NCI-H2081 (cell line): ENCODE measurements at places on chromosomes 16 and 17.

- no peak for DNase-seq
Measured at GRCh38 chr16:81703177-81704155, 75.6 kb upstream of the PLCG2 start.

GRCh38 chr16:79677799-79678530, 77.4 kb upstream of the MAF start:
- no peak for DNase-seq

DNA sequence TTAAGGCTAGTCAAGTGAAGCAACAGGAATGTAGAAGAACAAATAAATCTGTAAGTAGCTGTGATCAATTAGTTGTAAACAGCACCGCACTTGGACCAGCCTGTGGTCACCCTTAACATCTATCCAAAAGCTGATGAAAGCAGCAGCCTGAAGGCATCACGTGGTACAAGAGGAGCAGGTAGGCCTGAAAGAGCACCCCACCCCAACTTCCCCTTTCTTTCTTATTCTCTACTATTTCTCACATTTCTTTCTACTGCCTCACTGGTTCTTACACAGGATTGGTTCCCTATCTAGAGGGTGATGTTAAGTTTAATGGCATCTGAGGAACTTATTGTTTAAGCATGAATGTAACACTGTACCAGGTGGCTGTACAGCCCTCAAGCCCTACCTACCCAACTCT, 42.6 kb upstream of the CLEC18B start:
- no peak for DNase-seq

GRCh38 chr16:69407702-69408323, 16.6 kb upstream of the CYB5B start:
- no peak for DNase-seq

DNA sequence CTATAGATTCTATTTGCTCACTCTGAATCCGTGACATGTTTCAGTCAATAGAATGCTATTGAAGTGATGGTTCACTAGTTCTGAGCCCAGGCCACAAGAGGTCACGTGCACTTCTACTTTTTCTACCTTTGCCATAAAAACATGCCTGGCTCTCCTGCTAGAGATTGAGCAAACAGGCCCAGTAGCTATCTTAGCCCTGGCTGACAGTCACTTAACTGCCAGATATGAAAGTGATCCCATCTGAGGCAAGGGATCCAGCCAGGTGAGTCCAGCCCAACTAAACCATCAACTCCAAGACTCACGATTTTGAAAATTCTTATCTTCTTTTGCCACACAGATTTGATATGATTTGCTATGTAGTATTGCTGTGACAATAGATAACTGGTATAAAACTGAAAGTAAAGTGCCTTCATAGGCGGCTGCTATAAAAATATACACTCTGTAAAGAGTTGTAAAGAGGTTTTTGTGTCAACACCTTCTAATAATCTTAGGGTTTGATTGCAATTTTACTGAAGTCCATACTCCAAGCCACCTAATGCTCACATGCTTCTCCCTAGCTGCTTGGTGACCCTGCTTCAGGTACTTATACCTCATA, 937.7 kb upstream of the SOX9 start:
- no peak for DNase-seq

DNA sequence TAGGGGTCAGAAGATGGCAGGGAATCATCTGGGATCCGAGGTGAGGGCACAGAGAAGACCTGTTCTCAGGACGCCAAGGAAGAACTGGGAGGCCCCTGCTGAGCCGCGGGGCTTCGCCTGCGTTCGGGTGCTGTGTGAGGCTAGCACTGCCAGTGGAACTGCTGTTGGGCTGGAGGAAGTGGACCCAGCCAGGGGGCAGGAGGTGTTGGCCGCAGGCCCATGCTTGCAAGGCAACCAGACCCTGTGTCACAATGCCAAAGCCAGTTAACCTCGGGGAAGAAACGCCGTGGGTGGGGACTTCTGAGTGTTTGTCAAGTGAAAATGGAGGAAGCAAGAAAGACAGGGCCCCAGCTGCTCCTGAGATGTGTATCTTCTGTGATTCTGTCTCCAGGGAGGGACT, 185.5 kb downstream of the LGALS9B start:
- no peak for DNase-seq

GRCh38 chr17:34624767-34625383, 45.5 kb downstream of the TMEM132E start:
- no peak for DNase-seq

GRCh38 chr17:80513892-80514291, 30.7 kb upstream of the RPTOR start:
- no peak for DNase-seq

GRCh38 chr16:11398851-11399250, 53.6 kb downstream of the RMI2 start:
- DNase-seq: no peak

- no peak for DNase-seq
Measured at GRCh38 chr17:65485388-65486299, 75.8 kb downstream of the AXIN2 start.

DNA sequence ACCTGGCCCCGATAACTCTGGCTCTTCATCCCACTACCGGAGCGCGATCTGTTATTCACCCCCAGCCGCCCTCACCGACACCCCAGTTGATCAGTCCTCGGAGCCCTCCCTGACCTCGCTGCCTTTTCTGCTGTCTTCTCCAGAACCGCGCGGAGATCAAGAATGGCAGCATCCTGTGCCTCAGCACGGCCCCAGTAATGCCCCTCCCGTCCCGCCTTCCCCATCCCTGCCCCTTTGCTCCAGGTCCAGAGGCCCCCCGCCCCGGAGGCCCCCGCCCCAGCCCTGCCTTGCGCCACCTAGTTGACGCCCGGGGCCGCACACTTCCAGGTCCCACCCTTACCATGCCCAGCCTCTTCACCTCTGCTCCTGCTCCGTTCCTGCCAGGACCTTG, 872 bp downstream of the ELMO3 start:
- DNase-seq: no peak

DNA sequence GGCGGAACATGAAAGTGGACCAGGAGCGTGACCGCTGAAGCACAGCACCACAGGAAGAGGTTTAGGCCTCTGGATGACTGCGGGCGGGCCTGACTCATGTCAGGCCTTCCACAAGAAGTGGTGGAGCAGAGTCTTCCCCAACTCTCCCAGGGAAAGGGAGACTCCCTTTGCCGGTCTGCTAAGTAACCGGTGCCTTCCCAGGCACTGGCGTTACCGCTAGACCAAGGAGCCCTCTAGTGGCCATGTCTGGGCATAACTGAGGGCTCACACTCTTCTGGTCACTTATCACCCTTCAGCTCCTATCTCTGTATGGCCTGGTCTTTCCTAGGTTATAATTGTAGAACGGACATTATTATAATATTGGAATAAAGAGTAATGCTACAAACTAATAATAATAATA, 1931.9 kb downstream of the TP53TG3F start:
- peak; percentile 56 for DNase-seq

DNA sequence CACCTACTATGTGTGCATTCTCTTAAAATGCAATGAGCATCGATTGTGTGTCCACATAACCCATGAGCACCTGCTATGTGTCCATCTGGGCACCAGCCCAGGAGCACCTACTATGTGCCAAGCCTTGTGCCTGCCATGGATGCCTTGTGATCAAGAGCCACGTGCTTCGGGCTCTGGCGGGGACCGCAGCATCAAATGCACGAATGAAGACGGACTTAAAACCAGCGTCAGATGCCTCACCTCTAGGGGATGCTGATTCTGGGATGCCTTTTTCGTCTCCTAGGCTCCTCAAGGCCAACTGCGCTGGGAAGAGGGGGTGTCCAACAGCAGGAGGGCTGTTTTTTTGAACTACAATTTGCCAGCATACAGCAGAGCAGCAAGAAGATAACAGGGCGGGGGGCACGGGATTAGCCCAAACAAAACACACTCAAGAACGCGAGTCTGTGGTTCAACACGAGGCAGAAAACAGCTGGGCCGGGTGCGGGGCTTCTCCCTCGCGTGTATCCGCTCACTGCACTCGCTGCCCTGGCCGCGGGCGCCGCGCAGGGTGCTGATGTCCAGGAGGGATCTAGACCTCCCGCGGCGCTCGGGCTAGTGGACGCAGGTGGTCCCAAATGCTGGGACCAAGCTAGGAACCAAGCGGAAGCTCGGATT, 1.2 kb upstream of the GLIS2 start:
- DNase-seq: no peak

- no peak for DNase-seq
Measured at GRCh38 chr16:11428623-11428953, 83.3 kb downstream of the RMI2 start.
